NCI-H2029 treated with DMSO at 0.1 percent for 48 hours (cell line): ENCODE measurements at places on chromosomes 16 and 17.

DNA sequence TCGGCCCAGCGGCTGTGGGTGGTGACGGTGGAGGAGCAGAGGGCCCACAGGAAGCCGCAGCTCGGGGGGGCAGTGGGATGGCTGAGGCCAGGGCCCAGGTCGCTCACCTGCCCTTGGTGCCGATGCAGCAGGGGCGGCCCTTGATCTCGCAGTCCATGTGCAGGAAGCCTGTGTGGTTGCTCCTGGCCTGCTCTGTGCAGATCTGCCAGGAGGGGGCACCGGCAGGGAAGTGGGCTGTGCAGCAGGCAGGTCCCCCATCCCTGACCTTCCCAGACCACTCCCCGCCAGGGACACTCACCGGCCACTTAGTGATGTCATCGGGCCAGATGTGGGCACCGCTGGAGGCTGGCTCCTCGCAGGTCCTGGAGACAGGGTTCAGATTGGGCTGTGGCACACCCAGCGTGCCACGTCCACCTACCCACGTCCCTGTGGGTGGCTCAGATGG is 6.2 kb downstream of the AANAT start:
- no peak for DNase-seq

DNA sequence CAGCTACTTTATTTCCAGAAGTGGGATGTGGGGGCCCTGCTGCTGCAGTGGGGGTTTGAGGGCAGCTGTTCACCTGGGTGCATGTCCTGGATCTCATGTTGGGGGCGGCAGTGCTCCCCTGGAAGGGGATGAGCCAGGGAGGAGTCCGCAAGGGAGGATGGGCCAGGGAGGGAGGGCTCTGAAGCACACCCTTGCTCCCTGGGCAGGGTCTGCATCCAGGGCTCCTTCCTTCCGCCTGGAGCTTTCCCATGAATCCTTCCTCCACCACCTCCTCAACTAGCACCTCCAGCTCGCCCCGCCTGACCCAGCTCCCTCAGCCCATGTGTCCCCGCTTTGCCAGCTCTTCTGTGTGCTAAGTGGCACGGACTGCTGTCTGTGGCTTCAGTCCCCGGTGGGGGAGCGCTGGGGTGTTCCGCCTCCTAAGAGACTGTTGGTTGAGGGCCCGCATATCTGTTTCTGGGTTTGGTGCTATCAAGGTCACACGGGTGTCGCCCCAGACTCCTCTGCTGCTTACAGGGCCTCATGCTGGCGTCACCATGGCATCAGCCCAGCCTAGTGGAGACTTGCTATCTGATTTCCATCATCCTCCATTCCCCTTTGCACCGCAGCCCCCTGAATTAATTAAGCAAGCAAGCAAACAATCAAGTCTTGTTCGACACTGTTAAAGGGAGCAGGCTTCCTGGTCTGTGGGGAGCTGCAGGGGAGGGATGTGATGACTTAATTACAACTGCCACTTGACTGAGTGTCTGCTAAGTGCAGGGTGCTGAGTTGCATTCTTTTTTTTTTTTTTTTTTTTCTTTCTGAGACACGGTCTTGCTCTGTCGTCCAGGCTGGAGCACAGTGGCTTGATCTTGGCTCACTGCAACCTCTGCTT is 71.8 kb downstream of the PRKCA start:
- peak; percentile 28 for DNase-seq

DNA sequence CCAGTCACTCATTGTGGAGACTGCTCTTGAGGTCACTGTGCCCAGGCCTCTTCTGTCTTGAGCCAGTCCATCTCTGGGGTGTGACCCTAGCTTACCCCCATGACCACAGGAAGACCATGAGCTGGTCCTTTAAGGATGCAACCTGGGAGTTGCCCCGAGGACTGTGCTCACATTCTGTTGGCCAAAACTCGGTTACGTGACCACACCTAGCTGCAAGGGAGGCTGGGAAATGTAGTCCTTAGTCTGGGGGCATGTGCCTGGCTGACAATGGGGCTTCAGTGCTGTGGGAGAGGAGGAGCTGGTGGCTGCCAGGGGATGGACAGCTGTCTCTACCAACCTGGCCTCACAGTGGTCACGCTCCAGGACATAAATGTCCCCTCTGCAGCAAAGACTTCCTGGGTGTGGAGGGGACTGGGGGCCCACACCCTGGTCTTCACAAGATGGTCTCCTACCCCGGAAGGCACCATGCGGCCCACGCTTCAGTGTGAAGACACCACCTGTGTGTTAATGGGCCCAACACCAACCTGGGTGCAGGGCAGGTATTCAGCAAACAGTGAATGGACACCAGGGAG is 55.4 kb downstream of the JPH3 start:
- DNase-seq, result no peak

DNA sequence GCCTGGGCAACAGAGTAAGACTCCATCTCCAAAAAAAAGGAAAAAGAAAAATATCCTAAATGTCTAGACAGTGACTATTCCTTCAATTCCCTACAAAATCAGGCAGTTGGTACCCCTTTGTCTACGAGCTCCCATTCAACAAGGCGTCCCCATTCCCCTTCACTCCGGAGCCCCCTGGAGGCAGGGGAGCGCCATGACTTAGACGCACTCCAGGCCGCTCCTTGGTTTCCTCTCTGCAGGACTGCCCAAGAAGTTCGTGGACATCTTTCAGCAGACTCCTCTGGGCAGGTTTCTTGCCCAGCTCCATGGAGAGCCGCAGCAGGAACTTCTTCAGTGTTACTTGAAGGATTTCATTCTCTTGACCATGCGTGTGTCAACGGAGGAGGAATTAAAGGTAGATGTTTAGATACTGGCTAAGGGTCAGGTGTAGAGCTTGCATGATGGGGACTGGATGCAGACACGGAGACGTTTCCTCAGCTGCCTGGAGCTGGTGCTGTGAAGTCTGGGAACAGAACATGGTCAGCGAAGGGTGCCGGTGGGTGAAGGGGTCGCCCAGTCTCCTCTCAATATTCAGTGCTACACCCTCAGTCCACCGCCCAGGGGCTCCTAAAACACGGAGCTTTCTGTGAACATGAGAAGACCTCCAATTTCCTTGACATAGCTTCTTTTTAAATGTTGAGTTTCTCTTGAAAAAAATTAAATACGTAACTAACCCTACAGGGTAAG is 53.3 kb upstream of the ENDOV start:
- no peak for DNase-seq

GRCh38 chr17:1714427-1714979 is 4.3 kb upstream of the TLCD2 start:
- DNase-seq, result no peak

DNA sequence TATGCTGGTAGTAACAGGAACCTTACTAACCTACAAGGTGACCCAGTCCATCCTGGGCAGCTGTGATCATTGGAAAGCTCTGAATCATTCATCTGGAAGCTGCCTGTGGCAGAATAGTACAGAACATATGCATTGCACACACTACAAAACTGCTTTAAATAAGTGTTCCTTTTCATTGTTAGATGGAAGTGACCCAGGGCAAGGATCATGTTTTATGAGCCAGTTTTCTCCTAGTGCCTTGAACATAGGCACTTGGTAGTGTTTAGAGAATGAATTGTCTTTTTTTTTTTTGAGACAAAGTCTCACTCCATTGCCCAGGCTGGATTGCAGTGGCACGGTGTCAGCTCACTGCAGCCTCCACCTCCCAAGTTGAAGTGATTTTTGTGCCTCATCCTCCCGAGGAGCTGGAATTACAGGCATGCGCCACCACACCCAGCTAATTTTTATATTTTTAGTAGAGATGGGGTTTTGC is 55.4 kb downstream of the TENT4B start:
- no peak for DNase-seq

DNA sequence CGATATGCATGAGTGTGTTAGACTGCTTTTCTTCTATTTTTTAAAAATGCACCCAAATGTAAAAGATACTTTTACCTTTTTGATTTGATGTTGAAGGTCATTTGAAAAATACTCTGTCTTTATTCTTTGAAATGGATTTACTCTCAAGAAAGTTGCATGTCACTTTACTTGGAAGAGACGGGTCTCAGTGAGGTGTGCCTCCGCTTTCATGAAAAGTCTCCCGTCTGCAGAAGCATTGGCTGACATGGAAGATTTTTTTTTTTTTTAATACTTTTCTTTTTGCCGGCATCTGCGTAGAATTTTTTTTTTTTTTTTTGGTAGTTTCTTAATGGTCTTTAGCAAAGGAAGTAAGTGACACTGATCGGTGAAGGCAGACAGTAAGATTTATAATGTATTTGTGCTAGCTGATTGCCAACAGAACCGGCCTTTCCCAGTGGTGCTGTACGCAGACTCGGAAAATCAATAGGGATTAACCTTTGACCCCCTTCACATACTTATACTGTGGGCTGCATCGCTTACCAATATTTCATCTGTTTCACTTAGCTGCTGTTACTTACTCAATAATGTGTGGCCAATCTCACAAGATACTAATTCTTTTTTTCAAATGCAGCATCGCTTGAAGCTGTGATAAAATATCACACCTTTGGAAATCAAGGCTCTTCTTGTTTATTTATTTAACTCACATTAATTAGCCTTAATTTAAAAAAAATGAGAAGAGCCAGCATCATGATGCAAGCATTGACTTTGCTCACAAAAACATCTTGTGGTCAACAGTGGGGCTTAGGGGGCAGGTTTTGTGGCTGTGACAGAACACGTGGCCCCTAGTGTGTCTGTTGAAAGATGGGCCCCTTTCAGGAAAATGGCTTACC is 383.9 kb downstream of the WWOX start:
- no peak for DNase-seq

- no peak for DNase-seq
These were observed 293.8 kb upstream of the AXIN2 start for GRCh38 chr17:65855245-65855644.

- no peak for DNase-seq
These were observed 30.0 kb downstream of the MYO18A start for GRCh38 chr17:29150161-29150560.

GRCh38 chr17:80604009-80604669 is 59.5 kb downstream of the RPTOR start:
- no peak for DNase-seq

DNA sequence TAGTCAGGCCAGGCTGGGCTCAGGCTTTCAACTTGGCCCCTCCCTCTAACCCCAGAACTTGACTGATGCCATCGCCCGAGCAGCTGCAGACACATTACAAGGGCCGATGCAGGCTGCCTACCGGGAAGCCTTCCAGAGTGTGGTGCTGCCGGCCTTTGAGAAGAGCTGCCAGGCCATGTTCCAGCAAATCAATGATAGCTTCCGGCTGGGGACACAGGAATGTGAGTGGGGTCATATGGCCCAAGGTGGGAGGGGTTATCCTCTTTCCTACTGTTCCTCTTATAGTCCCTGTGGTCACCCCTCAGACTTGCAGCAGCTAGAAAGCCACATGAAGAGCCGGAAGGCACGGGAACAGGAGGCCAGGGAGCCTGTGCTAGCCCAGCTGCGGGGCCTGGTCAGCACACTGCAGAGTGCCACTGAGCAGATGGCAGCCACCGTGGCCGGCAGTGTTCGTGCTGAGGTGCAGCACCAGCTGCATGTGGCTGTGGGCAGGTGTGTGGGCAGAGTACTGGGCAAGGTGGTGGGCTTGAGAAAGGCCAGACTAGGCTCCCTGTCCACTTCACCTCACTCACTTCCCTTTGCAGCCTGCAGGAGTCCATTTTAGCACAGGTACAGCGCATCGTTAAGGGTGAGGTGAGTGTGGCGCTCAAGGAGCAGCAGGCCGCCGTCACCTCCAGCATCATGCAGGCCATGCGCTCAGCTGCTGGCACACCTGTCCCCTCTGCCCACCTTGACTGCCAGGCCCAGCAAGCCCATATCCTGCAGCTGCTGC is 2.1 kb upstream of the NRN1L start:
- no peak for DNase-seq

DNA sequence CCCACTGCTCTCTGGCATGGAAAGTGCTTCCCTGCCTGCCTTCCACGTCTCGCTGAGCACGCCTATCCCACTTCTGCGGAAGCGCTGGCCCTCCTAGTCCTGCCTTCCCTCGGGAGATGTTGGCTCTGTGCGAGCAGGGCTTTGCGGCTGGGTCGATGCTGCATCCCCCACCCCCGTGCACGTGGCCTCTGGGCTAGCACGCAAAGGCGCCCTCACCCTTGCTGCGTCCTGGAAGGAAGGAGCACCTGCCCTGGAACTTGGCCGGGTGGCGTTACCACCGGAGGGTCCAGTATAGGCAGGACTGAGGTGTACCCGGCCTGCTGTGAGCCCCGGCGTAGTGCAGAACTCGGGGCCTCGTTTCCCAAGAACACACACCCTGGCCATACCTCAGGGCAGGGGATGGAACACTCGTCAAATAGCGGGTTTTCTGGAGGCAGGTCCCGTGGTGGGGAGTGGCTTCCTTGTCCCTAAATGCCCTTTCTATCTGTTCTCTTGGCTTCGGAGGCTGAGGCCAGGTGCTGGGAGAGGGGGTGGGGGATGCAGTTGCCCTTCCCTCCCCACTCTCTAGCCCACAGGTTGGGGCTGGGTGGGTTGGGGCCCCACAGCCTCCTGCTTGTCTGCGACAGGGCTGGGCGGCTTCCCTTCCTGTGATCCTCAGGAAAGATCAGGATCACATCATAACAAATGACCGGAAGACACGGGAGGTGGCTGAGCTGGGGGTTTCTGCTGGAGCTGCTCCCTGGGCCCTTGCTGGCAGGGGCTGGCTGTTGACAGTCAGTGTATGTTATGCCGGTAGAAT is 17.4 kb downstream of the BAIAP2 start:
- no peak for DNase-seq

GRCh38 chr16:80663078-80663477 is 122.3 kb downstream of the DYNLRB2 start:
- DNase-seq, result no peak

DNA sequence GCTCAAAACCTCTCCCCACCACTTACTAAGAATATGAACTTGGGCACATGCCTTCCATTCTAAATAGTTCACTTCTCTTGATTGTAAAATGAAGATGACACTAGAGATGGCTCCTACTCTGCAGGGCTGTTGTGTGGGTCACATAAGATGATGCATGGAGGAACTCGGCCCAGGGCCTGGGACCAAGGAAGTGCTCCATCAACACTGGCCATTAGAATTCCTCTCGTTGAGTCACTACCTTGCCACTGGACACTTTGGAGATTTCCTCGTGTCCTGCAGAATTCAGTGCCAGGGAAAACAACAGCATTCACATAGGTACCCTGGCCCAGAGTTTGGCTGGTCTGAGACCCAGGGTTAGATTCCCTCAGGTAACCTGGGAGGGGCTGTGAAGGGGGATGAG is 18.6 kb downstream of the HNF1B start:
- DNase-seq, result no peak

GRCh38 chr17:57541472-57542394 is 203.4 kb downstream of the CCDC182 start:
- no peak for DNase-seq

GRCh38 chr16:31149332-31149731 is 534 bp downstream of the PRSS36 start:
- no peak for DNase-seq

GRCh38 chr17:8141045-8141444 is 11.2 kb downstream of the PER1 start:
- DNase-seq, result no peak
